Activated CD8-positive, alpha-beta T cell treated with anti-CD3 and anti-CD28 coated beads, Interleukin-2, amount 10 ng/mL, durations not matched to agents 7 days and 5 days (primary cell): ENCODE measurements at places on chromosomes 6 and 20. TPM values are rescaled to one million over a fixed set of nuclear protein-coding genes. Genes with fewer than 3 reads are reported as not detected.
A peak's percentile ranks its signal among the peaks of the same experiment; 100 is the strongest.

Gene ESR1
- total RNA-seq, result 0.71 TPM

Gene SYTL3
- total RNA-seq, result 43.5 TPM

GRCh38 chr6:160227038-160227768 lies 31.4 kb downstream of the SLC22A2 start:
- no peak overlapping the region for H3K27ac ChIP-seq
- DNase-seq, result no peak
- H3K4me3 ChIP-seq, result no peak overlapping the region
- no peaks in the 10 kb centered on the region for H3K36me3 ChIP-seq
- no peaks in the 10 kb centered on the region for H3K4me1 ChIP-seq
- peaks cover 7% of the 10 kb centered on the region for H3K27me3 ChIP-seq

DNA sequence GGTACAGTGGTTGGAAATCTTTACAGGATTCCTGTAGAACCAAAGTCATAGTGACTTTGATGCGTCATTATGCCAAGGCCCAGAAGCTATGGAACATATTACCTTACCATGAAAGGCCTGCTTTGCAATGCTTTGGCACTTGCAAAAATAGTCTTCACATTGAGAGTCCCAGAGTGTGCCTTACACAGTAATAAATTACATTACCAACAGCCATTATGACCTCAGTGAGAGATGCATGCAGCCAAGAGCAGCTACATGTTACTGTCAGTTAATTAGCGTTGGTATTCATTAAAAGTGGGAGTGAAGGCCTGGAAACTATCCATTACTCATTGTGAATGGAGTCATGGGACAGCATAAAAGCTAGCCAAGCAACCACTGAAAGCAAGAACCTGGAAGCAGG lies 39.2 kb upstream of the HDDC2 start:
- H3K4me3 ChIP-seq, result no peak overlapping the region
- H3K27me3 ChIP-seq, result peaks cover 8% of the 10 kb centered on the region
- H3K36me3 ChIP-seq, result no peaks in the 10 kb centered on the region
- H3K4me1 ChIP-seq, result no peaks in the 10 kb centered on the region
- no peak overlapping the region for H3K27ac ChIP-seq

DNA sequence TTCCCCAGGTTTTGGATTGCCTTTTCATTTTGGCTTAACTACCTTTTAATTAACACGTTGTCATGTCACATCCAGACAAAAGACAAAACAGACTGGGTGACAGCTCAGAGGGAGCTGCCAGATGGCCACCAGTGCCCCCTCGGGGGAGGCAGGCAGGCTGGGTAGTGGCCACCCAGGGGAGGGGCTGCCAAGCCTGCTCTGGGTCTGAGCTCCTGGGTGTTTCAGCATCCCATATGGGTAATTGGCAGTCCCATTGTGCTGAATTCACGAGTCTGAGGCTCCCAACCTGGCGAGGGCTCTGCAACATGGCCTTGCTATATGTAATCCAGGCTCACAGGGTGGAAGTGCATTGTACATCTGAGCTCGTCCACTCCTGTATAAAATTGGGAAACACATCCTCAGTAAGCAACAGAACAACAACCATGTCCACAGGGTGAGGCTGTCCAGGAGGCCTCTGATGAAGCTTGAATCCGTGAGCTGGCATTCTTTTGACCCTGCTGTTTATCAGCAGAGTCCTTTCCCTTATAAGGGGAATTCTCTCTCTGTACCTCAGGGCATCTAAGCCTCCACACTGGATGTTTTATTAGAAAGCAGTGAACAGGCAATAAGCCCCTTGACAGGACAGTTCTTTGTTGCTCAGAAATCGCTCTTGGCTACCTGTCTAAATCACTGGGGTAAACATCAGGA lies 111.7 kb upstream of the SLC22A23 start:
- H3K36me3 ChIP-seq, result no peaks in the 10 kb centered on the region
- H3K4me1 ChIP-seq, result peaks cover 2% of the 10 kb centered on the region
- H3K27ac ChIP-seq, result no peak overlapping the region

DNA sequence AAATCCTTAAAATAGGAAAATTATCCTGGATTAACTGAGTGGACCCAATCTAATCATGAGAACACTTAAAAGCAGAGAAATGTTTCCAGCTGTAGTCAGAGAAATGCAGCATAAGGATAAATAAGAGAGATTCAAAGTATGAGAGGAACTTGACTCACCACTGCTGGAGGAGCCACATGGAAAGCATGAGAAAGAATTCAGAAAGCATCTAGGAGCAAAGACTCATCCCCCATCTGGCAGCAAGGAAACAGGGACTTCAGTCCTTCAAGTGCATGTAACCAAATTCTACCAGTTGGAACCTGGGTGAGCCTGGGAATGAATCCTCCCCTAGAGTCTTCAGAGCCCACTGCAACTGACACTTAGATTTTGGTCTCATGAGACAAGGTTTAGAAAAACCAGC lies 33.7 kb downstream of the RNF146 start:
- H3K4me1 ChIP-seq, result peaks cover 5% of the 10 kb centered on the region
- H3K36me3 ChIP-seq, result peaks cover 5% of the 10 kb centered on the region
- H3K27ac ChIP-seq, result no peak overlapping the region
- DNase-seq, result no peak

DNA sequence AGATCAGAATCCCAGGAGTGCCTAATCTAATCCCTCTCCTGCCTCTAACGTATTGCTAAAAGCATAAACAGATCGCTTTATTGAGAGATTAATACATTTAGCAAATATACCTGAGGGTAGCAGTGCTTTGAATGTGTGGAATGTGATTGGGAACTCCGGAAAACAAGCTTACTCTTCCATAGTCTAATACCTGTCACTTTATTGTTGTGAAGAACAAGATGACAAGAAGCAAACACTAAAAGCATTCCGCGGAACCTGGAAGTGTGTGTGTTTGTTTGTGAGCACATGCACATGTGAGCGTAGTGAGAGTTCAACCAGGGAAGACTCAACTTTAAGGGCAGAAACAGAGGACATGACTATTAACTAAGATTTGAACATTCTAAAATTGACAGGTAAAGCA lies 265.0 kb upstream of the GJE1 start:
- H3K4me1 ChIP-seq, result no peaks in the 10 kb centered on the region
- H3K27ac ChIP-seq, result no peak overlapping the region
- no peaks in the 10 kb centered on the region for H3K27me3 ChIP-seq
- H3K36me3 ChIP-seq, result no peaks in the 10 kb centered on the region

GRCh38 chr6:34226731-34227586 lies 9.7 kb upstream of the HMGA1 start:
- H3K27me3 ChIP-seq, result no peaks in the 10 kb centered on the region
- no peak overlapping the region for H3K4me3 ChIP-seq
- DNase-seq, result no peak
- H3K27ac ChIP-seq, result no peak overlapping the region

GRCh38 chr20:32332614-32333013 lies 25.5 kb upstream of the ASXL1 start:
- H3K36me3 ChIP-seq, result peaks cover 25% of the 10 kb centered on the region
- H3K4me1 ChIP-seq, result peaks cover 33% of the 10 kb centered on the region
- no peaks in the 10 kb centered on the region for H3K27me3 ChIP-seq
- no peak overlapping the region for H3K27ac ChIP-seq
- DNase-seq, result no peak

GRCh38 chr20:51463998-51464397 lies 78.5 kb downstream of the NFATC2 start:
- H3K4me1 ChIP-seq, result peaks cover 30% of the 10 kb centered on the region
- H3K36me3 ChIP-seq, result peaks cover 74% of the 10 kb centered on the region
- no peaks in the 10 kb centered on the region for H3K27me3 ChIP-seq

DNA sequence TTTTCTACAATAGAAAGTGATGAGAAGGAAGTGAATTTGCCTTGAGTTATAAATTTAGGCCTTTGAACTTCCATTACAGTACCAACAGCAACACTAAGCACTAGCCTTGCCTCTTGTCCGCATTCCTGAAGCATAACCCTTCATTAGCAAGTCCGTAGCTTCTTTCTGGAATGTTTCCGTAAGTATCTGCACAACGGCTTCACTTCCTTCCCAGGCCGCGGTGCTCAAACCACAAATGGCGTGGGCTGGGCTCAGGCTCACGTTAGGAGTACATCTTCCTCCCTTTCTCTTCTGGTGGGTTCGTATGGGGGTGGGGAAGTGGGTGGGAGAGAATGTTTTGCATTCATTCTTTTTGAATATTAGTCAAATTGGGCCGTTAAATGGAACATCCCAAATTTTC lies 193.8 kb upstream of the SNX9 start:
- H3K4me3 ChIP-seq, result no peak overlapping the region
- H3K4me1 ChIP-seq, result peaks cover 8% of the 10 kb centered on the region
- DNase-seq, result no peak

DNA sequence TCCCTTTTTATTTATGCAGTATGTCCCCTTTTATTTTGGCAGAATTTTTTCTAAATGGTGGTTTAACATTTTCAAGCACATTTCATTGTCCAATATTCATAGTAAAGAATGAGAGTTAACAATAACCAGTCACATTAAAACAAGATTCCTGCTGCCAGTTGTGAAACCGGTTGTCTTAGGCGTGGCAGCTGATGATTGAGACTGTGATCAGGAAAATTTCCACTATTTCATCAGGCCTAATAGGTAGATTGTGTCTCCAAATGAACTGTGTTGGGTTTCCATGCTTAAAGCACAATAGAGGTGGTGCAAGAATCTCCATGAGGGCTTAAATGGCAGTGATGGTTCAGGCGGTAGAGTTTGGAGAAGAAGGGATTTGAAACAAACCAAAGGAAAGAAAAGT lies 15.3 kb downstream of the PRDM1 start:
- H3K4me1 ChIP-seq, result peaks cover 89% of the 10 kb centered on the region
- peaks cover 80% of the 10 kb centered on the region for H3K36me3 ChIP-seq
- no peaks in the 10 kb centered on the region for H3K27me3 ChIP-seq
- peak overlapping the region; percentile 41 for H3K27ac ChIP-seq
- H3K4me3 ChIP-seq, result peak overlapping the region; percentile 87

DNA sequence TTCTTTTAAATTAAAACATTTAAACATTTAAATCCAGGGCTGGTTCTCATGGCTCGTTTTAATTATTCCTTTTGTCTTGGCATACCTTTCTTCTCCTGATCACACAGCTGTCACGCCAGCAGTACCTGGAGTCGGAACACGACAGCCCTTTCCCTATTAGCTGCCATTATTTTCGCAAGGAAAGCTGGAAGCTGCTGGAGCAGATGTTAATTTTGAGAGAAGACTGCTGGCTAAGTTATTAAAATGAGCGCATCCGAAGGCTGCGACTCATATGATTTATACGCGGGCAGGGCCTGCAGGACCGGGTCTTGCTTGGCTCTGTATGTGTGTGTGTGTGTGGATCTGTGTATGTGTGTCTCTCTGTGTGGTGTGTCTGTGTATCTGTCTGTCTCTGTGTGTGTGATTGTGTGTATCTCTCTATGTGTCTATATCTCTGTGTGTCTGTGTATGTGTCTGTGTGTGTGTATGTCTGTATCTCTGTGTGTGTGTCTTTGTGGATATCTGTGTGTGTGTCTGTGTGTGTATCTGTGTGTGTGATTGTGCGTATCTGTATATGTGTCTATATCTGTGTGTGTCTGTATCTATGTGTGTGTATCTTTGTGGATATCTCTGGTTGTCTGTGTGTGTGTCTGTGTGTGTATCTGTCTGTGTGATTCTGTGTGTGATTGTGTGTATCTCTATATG lies 191.5 kb downstream of the CDH4 start:
- no peaks in the 10 kb centered on the region for H3K4me1 ChIP-seq
- no peaks in the 10 kb centered on the region for H3K27me3 ChIP-seq
- H3K36me3 ChIP-seq, result no peaks in the 10 kb centered on the region
- H3K4me3 ChIP-seq, result no peak overlapping the region

DNA sequence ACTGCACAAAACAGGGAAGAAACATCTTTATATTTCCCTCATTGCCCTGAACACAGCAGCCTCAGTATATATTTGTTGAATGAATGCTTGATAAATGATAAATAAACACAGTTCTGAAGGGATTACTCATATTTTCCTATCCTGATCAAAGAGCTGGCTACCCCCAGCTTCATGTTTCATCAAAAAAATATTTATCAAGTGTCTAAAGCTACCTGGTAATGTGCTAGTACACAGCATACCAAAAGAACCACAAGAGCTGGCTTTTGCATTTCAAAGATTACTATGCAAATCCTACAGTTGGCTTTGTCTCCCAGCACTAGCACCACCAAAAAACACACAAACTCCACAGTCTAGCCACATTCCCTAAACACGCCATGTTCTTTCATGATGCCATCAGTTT lies 130.0 kb downstream of the BTBD9 start:
- H3K27ac ChIP-seq, result no peak overlapping the region
- no peak for DNase-seq
- H3K4me1 ChIP-seq, result no peaks in the 10 kb centered on the region
- no peaks in the 10 kb centered on the region for H3K27me3 ChIP-seq
- no peaks in the 10 kb centered on the region for H3K36me3 ChIP-seq

GRCh38 chr20:40493549-40493948 lies 195.5 kb downstream of the MAFB start:
- no peaks in the 10 kb centered on the region for H3K4me1 ChIP-seq
- DNase-seq, result no peak
- H3K4me3 ChIP-seq, result no peak overlapping the region
- H3K27me3 ChIP-seq, result no peaks in the 10 kb centered on the region
- no peaks in the 10 kb centered on the region for H3K36me3 ChIP-seq
